Stimulated activated CD4-positive, alpha-beta T cell treated with anti-CD3 and anti-CD28 coated beads, Interleukin-15, amount 100 ng/mL, for 48 hours (primary cell): ENCODE measurements at places on chromosomes 5 and 9.

- DNase-seq, result no peak
Measured at GRCh38 chr9:72952914-72953313, at the start of gene ALDH1A1. Gene ALDH1A1, minus strand, starts transcription at chr9:72953053. Its CDS starts 53 bp downstream, at chr9:72953000.

GRCh38 chr5:1108023-1108864, 3.6 kb downstream of the SLC12A7 start:
- DNase-seq, result no peak

- no peak for DNase-seq
Measured at GRCh38 chr9:127878652-127879390, 1.3 kb upstream of the AK1 start.

DNA sequence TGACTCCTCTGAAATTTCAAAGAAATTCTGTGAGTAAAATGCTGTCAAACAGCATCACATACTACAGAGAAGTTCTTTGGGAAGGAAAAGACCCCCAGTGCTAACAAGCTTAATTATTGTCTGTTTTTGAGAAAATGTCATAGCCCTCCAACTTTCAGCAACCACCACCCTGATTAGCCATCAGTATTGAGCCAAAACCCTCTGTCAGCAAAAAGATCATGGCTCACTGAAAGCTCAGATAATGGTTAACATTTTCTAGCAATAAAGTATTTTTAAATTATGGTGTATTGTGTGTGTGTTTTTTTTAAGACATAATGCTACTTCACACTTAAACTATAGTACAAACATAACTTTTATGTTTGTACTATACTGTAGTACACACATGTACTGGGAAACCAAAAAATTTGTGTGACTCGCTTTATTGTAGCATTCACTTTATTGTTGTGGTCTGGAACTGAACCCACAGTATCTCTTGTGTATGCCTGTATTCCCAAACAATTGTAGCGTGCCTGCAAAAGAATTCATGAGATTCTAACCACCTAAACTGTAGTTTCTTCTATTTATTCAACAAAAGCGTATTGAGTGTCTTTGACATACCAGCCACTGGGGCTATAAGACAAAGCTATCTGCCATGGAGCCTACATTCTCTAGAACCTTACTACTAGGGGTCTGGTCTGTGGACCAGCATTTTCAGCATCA, 31.6 kb downstream of the TLE4 start:
- no peak for DNase-seq

- DNase-seq, result no peak
Measured at GRCh38 chr9:127463911-127464310, 12.6 kb downstream of the LRSAM1 start.

- no peak for DNase-seq
Measured at GRCh38 chr9:20220286-20220685, 402.0 kb downstream of the MLLT3 start.

DNA sequence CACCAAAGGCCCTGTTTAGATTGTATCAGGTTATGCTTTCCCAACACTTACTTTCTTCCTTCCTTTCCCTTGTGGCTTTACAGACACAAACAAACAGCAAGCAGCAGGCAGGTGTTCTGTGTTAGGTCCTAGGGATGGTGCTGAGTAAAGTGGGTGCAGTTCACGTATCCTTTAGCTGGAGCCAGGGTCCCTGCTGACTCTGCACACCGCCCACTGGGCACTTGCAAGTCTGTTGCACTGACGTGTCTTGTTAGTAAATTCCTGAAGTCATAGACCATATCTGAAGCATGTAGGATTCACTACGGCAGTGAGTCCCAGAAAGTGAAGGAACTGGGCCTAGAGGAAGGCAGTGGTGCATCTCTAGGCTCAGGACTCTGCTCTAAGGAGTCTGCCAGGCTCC, 96.5 kb downstream of the DAPK1 start:
- DNase-seq, result no peak

- no peak for DNase-seq
Measured at GRCh38 chr9:74413876-74414275, 83.3 kb upstream of the RORB start.

DNA sequence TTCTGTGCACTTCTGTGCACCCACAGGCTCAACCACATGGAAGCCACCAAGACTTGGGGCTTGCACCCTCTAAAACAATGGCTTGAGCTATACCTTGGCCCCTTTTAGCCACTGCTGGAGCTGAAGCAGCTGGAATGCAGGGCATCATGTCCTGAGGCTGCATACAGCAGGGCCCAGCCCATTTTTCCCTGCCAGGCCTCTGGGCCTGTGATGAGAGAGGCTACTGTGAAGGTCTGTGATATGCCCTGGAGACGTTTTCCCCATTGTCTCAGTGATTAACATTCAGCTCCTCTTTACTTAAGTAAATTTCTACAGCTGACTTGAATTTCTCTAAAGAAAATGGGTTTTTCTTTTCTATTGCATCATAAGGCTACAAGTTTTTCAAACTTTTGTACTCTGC, 134.0 kb upstream of the EGFLAM start:
- no peak for DNase-seq

GRCh38 chr5:172499287-172499686, 45.0 kb upstream of the SH3PXD2B start:
- DNase-seq, result no peak

DNA sequence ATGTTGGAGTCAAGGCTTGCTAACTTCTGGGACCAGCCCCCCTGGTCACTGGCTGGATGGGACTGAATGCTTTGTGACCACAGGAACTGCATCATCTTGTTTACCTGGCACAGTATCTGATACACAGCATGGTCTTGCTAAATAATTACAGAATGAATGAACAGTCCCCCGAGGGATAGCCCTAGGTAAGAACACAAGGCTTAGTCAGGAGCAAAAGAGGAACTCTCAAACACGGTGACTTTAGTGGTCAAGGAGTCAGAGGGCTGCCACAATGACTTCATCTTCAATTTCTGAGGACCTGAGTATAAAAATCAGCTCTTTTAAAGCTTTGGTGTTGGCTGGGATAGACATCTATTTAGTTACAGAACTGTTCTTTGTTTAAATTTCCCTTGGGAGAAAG, 15.1 kb upstream of the CXCL14 start:
- DNase-seq, result no peak

GRCh38 chr5:135718151-135718550, 116.3 kb upstream of the SLC25A48 start:
- no peak for DNase-seq

DNA sequence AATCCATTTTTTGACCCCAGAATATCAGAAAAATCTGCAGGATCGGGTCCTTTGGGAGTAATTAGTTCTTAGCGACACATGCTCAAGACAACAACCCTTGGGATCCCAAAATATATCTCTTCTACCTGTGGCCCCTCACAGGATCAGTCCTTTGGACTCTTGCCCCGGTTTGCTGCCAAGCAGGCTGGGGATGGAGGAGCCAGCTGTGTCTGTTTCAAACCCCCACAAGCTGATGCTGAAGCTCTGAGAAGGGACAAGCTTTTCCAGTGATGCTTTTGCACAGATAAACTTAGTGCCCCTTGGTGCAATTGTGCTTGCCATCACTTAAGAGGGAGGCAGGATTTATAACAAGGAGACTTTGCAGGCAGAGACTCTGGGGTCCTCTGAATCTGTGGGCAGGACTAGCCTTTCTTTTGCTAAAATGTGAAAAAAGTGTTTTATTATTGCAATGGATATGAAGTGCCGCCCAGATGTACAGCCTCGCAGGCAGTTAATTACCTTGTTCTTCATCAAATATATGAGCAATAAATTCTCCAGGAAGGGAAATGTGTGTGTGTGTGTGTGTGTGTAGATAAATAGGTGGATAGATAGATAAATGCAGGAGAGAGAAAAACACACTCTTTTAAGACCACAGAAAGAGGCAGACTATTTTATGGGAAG, 9.6 kb upstream of the LHX2 start:
- DNase-seq, result no peak
